Adipocyte (in vitro differentiated cells): ENCODE measurements at places on chromosomes 2 and 18.

DNA sequence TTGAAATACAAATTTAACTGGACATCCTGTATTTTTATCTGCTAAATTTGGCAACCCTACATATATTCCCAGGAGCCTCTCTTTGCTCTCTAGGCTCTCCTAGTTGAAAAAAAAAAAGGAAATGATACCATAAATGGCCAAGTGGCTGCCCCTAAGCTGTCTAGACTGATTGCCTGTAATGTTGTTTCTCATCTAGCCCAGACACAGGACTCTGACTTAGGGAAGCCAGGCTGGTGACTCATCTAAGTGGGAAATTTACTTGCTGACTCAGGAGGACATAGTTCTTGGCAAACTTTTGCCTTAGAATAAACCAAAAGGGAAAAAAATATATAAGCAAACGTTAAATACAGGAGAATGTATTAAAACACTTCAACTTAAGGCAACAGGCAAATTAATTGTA, 14.6 kb upstream of the ITGAV start:
- DNase-seq: peak; percentile 98

- peak; percentile 15 for DNase-seq
Observed at GRCh38 chr18:75341267-75341666, 86.2 kb downstream of the SMIM21 start.

GRCh38 chr2:66888246-66888645, 453.3 kb downstream of the MEIS1 start:
- no peak for DNase-seq

- no peak for DNase-seq
Observed at GRCh38 chr2:149885468-149885867, 297.9 kb upstream of the MMADHC start.

- DNase-seq: no peak
Observed at GRCh38 chr2:170739507-170740046, 24.4 kb downstream of the SP5 start.

DNA sequence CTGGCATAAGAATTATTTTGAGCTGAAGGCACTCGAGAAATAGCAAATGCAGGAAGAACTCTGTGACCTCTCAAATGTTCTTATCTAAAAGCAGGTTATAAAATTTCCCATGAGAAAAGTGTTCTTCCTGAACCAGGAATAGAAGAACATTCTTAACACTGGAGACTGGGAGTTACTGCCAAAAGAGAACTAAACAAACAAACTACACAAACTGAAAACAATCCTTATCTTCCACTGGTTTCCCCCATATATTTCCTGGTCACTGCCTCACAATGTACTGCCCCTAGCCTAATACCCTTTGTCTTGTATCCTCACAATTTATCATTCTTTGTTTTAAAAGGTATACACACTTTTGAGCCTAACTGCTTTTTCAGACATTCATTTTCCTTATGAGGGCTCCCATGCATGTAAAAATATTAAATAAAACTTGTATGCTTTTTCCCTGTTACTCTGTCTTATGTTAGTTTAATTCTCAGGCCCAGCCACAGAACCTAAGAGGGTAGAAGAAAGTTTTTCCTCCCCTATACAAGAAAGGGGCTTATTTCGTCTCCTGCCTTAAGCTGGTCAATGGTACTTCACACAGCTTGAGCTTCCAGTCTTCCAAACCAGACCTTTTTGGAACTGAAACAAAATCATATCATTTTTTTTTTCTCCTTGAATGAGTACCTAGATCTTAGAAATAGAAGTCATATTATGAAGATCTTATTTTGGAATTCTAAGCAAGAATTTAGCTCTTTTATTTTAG, 110.6 kb downstream of the MSTN start:
- DNase-seq: no peak

GRCh38 chr2:158115202-158115767, 13.6 kb downstream of the UPP2 start:
- no peak for DNase-seq

DNA sequence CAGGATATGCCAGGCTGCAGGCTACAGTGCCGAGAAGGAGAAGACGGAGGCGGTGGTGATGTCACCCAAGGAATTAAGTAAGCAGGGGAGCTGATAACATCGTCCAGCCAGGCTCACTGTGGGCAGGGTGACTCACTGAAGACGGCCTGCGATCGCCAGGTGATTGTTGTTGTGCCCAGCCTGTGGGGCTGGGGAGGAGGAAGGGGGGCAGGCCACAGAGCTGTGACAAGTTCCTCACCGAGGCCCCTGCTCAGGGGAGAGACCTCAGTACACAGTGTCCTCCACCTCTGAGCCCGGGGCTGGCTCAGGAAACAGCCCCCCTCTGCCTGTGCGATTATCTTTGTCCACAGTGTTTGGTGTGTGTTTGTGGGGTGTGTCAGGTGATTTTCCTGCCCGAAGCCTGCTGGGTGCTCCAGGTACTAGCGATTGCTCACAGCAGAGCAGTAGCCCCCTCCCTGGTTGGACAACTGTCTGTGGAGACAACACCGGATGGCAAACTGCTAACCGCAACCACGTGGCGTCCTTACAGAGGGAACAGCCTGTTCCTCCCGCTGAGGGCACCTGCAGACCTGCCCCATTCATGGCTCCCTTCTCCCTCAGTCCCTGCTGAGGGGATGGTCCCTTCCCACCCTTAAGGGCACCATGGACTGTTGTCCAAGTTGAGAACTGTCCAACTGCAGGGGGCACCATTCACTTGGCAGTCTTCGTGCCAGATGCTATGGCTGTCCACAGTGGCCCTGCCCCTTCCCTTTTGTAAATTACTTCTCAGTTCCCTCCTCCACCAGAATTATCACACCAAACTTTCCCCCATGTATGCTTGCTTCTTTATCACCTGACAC, 95.1 kb downstream of the ZFP36L2 start:
- DNase-seq: peak; percentile 85

DNA sequence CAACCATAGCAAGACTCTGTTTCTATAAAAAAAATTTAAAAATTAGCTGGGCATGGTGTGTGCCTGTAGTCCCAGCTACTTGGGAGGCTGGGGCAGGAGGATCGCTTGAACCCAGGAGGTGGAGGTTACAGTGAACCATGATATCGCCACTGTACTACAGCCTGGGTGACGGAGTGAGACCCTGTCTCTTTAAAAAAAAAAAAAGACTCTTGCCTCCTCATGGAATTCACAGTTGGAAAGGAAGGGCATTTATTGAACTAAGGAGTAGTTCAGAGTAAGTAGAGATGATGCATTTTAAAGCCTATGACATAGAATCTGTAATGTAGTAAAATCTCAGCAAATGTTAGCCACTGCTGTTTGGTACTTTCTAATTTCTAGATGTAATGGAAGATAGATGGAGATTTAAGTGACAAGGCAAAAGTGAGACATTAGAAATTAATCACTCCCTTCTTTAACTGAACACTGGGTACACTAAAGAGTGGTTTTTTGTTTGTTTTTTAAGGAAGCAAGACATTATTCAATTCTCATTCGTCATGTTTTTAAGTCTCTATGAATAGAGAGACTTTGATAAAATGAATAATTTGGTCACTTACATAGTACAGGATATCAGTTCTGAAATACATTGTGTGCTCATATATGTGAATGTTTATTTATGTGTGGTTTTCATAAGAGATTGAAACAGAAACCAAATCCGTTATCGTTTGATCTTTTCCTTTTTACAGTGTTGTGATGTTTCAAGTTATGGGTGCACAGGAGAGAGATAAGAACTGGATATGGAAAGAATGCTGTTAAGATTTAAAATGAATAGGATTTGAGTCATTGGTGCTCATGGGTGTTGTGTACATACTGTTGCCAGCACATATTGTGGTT, 186.1 kb upstream of the STON1 start:
- peak; percentile 87 for DNase-seq

GRCh38 chr2:20939931-20940795, 103.7 kb downstream of the APOB start:
- no peak for DNase-seq

DNA sequence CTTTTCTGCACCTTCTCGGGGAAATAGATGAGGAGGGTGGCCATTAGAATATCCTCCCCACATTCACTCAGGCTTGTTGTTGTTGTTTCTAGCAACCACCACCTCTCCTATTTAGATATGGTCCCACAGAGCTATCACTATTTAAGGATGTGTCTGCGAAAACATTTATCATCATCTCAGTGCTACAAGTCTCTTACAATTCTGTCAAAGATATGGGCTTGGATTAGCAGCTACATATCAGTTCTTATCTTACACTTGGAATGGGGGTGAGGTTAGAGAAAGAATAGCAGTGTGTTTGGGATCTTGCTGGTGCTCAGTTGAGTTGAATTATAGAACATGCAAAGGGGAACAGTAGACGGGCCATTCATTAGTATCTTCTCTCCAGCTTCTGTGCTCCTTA, 546.1 kb downstream of the PARD3B start:
- DNase-seq: no peak

- no peak for DNase-seq
Observed at GRCh38 chr2:64931246-64932115, 57.7 kb upstream of the SLC1A4 start.

GRCh38 chr2:194102546-194102945, 1554.5 kb upstream of the SLC39A10 start:
- DNase-seq: no peak

DNA sequence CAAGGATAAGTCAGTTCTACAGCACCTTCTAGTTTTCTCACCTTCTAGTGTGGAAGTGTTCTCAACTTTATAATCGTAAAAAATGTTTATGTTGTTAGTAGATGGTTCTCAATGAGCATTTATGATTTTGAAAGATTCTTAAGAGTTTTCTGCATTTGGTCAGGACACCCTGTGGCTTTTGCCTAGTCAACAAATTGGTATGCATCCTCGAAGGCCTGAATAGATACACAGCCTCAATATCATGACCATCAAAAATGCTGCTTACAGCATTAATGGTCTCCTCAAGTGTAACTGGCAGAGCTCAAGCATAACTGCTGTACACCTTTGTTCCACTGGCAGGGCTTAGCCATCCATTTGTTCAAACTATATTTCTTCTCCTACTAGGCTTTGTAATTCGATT, 96.7 kb downstream of the CRACDL start:
- DNase-seq: peak; percentile 45

GRCh38 chr2:232833830-232834229, 36.2 kb upstream of the SNORC start:
- DNase-seq: no peak

- DNase-seq: no peak
Observed at GRCh38 chr2:20150110-20150706, 74.7 kb downstream of the SDC1 start.

GRCh38 chr2:144181001-144181400, 338.9 kb downstream of the ZEB2 start:
- DNase-seq: no peak

- no peak for DNase-seq
Observed at GRCh38 chr2:64251497-64252250, 107.5 kb upstream of the PELI1 start.

DNA sequence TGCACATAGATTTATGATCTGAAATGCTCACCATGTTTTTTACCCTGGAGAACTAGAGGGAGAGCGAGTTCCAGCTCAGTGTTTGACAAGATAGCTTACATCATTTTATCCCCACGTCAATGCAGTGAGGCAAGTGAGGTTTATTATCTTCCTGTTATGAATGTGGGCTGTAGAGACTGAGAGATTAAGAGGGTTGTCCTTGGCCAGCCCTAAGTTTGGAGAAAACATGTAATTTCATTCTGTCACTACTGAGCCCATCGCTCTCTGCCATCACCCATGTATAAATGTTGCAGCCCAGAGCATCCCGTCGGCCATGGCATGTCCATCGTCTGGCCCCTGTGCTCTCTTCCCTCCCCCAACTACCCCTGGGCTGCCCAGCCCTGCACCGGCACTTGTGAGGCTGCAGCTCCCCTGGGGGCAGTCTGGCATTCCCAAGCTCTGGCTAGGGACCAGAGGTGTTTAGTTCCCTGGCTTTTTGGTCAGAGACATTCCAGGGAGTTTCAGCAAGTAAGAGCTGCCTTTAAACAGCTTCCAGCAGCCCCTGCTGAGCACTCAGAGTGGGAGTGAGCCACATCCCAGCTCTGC, 136.7 kb downstream of the ANTXR1 start:
- DNase-seq: peak; percentile 67

DNA sequence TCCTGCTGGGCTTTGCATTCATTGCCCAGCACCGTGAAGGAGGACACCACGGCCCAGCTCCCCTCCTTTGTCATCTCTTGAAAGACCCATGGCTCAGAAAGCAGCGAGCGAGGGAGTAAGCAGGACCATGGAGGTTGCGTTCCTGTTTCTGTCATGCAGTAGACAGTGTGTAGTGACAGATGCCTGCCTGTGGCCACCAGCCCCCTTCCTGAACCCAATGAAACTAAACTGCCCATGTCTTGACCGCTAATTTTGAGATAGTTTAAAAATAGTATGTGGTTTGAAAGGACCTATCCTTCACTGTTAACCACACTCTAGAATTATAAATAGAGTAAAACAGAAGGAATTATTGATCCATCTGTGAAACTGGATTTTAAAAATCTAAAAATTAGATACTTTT, 88.2 kb downstream of the ASAP2 start:
- DNase-seq: no peak

DNA sequence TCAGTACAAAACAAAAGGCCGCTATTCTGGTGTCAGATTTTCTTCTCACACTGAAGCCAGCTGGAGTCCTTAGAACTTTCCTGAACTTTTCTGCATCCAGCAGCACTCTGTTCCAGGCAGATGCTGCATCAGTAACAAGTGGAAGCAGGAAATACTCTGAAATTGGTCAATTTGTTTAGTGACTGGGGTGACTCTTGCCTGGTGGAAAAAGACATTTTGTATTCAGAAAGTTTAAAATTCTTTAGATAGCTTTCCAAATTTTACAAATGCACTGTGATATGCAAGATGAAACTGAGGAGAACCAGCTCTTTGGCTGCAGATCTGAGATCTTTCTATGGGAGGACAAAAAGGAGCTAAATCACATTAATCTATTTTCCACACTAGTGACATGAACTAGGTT, 385.7 kb downstream of the NRXN1 start:
- no peak for DNase-seq

DNA sequence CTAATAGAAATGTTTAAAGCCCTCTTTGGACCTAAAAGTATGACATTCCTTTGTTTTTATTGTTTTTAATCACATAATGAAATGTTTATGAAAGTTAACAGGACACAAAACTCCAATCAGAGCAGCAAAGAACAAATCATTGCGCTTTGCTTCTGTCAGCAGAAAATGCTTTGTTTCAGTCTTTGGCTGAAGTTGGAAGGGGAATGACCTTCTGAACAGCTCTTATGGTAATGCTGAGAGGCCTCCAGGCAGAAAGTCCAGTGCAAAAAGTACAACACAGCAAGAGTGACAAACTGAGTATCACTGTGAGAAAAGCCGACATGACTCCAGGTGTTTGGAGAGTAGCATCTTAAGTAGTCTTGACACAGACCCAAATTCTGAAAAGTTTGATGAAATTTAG, 147.7 kb upstream of the SP5 start:
- DNase-seq: no peak

DNA sequence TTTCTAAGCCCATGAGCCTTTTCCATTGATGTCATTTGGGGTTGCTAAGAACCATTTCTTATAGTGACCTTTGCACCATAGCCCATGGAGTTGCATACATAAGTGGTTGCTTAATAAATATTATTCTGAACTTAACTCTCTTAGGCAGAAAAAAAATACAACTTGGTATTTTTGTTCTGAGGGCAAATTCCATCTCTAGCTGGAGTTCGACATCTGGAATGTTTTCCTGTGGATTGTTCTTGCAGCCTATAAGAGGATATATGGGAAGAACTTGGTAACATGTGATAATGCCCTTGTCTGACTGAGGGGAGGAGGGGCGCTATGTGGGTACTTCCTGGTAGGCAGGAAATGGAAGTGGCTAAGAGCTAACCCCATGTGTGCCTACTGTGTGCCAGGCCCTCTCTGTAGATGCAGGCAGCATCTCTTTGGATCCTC, 20.7 kb downstream of the IGFBP2 start:
- DNase-seq: peak; percentile 78
